ENCODE measurements at places on chromosomes 4 and X.

- DNase-seq, result no peak
These were observed 7.6 kb downstream of the L1CAM start for GRCh38 chrX:153878345-153878744.

DNA sequence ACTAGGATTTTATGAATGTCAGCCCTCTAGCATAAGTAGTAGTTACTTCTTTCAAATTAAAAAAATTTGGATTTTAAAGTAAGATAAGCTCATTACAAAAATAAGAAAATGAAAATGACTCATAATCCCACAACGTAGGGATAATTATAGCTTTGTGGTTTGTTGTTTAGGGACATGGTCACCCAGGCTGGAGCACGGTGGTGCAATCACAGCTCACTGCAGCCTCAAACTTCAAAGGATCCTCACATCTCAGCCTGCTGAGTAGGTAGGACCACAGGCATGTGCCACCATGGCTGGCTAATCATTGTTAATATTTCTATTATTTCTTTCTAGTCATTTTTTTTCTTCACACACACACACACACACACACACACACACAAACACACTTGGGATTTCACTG is 57.6 kb downstream of the PLAC1 start:
- DNase-seq, result no peak

GRCh38 chr4:53015681-53016080 is 153.6 kb downstream of the RASL11B start:
- DNase-seq, result no peak

GRCh38 chrX:110228453-110228852 is 89.4 kb downstream of the AMMECR1 start:
- no peak for DNase-seq

GRCh38 chr4:153645183-153645582 is 38.9 kb upstream of the TLR2 start:
- no peak for DNase-seq

- no peak for DNase-seq
These were observed 4.9 kb downstream of the GSX2 start for GRCh38 chr4:54104907-54105306.

GRCh38 chr4:186840771-186841301 is 117.2 kb upstream of the FAT1 start:
- no peak for DNase-seq

GRCh38 chr4:24805566-24805965 is 10.2 kb downstream of the SOD3 start:
- DNase-seq, result no peak

GRCh38 chr4:37964734-37965457 is 4.7 kb downstream of the PTTG2 start:
- no peak for DNase-seq

DNA sequence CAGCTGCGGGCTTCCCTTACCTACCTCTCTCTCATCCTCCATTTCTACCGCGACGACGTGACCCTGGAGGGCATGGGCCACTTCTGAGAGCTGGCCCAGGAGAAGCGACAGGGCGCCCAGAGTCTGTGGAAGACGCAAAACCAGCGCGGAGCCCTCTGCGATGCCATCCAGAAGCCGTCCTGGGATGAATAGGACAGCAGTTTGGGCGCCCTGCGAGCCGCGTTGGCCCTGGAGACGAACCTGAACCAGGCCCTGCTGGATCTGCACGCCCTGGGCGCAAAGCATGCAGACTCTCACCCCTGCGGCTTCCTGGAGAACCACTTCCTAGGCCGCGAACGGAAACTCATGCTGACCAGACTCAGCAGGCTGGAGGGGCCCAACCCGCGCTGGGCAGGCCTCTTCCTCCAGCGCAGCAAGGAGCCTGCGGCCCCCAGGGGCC is 52.7 kb upstream of the TMPRSS11F start:
- DNase-seq, result no peak

DNA sequence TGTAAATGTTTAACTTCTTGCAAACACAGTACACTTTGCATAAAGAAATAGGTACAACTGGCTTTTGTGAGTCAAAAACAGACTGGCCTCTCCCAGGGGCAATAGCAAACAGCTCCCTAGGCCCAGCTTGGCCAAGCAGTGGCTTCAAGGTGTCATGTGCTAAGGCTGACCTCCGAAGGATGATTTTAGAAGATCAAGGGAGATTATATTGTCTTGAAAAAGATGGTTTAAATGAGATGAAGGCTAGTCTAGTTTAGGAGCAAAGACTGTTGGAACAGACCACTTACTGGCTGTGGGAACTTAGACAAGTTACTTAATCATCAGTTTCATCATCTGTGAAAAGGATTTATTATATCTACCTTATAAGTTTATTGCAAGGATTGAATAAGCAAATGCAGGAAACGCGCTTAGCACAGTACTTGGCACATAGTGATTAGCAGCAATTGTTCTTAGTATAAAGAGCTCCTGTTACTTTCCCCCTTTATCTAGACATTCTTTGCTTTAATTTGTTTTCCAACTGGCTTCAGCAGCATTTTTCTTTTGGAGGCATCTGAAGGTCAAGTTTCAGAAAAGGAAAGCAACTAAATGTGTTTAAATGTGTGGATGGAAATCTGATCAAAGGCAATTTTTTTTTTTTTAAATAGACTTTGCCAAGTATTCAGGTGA is 17.2 kb downstream of the ANXA3 start:
- DNase-seq, result no peak

DNA sequence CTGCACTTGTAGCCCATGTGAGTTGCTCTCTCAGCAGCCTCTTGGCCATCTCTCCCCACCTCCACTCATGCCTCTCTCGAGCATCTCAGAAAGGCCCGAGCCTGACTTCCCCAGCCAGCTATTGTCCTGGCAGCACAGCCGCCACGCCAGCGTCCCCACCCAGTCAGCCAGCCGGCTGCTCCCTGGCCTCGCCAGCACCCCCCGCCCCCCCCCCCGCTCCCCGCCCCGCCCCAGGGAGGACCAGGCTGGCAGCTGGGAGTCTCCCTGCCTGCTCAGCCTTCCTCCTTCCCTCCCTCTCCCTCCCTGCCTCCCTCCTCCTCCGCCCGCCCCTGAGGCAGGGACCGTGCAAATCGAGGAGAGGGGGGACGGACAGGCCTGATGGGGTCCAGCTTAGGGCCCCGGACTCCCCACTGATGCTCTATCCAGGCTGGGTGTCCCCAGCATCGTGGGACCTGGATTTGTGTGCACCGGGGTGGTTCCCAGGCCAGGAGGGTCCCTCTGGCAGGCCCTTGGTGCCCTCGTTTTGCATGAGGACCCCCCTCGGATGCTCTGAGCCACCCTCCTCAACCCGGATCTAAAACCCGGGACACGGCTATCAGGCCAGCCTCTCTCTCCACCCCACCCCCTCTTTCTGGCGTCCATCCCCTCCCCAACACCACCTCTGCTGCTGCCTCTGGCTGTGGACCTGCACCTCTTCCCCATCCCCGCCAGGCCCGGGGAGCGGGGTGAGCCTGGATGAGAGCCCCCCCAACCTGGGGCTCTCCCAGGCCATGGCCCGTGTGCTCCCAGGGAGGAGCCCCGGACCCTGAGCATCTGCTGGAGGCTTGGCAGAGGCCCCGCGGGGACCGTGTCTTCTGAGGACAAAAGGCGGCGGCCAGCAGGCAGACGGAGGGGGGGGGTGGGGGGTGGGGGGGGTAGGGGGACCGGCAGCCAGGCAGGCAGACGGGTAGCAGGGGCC is at the start of gene GPR173:
TSS of gene GPR173 (plus strand) at position 621 of the 958 bp plus-strand sequence. CDS start 27,833 bp downstream, outside the sequence.
- no peak for DNase-seq

GRCh38 chr4:156931267-156931666 is 40.3 kb downstream of the PDGFC start:
- DNase-seq, result no peak

DNA sequence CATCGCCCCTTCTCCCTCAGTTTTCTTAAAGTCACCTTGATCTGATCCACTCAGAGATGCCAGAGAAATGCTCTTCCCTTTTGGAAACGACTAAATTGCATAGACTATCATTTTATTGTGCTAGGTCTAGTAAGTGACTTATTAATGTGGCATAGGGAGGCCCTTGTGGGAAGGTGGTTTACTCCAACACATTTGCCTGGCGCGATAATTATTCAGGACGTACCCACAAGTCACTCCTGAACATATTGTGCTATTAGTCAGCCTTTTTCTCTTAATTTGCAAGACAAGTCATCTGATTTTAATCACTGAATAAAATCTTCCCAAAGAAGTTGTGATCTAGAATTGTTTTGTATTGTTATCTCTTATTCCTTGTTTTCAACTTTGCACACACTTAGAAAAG is 7.6 kb downstream of the ENPEP start:
- DNase-seq, result no peak

DNA sequence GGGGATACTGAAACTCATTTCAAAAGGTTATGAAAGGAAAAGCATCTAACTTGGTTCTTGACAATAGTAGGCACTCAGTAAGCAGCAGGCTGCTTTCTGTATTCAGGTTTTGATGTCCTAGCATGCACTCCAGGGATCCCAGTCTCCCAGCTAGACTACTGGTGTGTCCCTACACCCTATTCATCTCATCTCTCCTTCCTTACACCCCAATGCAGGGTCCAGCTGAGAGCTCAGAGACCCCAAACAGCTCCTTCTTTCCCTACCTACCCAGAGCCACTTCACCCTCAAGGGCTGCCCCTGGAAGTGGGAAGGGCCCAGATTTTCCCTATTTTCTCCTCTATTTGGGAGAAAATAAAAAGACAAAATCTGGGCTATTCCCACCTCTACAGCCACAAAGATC is 1.6 kb upstream of the EFNB1 start:
- DNase-seq, result no peak

GRCh38 chr4:107893171-107894137 is 37.9 kb upstream of the CYP2U1 start:
- no peak for DNase-seq

GRCh38 chr4:30630431-30630830 is 89.7 kb upstream of the PCDH7 start:
- no peak for DNase-seq

DNA sequence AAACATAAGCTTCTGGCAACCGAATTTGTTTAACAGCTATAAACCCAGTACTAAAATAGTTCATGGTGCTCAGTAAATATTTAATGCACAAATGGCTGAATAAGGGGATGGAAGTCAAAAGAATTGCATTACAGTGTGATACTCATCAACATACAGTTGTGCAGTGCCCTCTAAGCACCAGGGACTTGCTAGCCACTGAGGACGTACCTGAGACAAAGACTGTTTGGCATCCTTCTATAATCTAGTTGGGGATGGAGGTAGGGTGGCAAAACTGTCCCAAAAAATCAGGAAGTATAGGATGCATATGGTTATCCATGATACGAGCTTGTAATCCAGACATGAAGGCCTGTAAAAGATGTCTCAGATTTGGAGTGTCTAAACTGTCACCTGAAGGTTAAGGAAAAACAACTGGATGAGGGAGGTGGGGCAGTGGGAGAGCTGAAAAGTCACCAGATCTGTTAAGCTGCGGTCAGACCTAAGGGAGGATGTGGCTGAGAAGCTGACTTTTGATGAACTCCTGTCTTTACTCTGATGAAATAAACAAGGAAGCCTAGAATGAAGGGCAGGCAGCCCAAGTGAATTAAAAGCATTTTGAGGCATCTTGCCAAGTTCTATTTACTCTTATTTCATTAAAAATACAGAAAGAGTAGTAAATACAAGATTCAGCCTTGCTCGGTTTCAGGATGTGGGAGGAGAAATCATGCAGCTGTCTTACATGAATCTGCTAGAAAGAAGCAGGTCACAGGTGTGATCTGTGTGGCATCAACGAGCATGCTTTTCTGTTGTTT is 12.0 kb upstream of the CD38 start:
- DNase-seq, result no peak

DNA sequence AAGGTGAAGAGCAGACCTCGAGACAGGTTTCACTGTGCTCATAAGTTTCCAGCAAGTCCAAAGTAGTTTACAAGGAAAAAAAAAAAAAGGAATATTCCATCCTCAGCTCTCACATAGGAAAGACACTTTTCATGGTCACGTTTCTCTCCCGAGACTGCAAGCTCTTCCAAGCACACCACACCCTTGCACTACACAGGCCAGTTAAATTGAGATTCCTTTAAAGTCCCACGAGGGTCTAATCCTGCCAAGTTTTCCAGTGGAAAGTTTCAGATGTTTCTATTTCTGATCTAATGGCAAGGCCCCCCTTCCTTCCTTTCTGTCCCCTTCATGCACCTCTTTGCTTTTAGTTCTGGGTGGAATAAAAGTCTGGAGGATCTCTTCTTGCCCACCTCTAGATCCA is 67.9 kb upstream of the PCDH19 start:
- no peak for DNase-seq

DNA sequence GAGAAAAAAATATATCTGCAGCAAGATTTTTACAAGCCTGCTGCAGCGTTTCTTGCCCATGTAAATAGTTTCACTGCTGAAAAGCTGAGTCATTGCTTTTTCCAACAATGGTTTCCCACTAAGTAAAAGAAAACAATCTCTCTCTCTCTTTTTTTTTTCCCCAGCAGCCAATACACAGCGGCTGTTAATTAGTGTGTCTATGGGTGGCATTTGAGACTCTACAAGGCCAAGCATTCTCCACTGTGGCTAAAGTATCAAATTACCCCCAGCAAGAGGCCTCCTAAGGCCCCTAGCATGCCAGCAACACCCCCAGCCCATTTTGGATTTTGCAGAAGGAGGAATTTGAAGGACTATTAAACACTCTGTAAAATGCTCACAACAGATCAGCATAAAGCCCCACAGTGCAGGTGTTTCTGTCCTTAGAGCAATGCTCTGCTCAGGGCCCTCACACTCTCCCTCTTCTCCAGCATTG is 837.4 kb downstream of the TRIML1 start:
- no peak for DNase-seq

GRCh38 chrX:101009090-101009489 is 39.6 kb downstream of the ARL13A start:
- no peak for DNase-seq

- DNase-seq, result no peak
These were observed 10.5 kb downstream of the CD99 start for GRCh38 chrX:2701600-2701999.

- no peak for DNase-seq
These were observed 41.3 kb downstream of the BCOR start for GRCh38 chrX:40056420-40056819.

- DNase-seq, result no peak
These were observed 56.0 kb downstream of the PDLIM5 start for GRCh38 chr4:94507708-94508107.

GRCh38 chrX:131746491-131746968 is 202.7 kb downstream of the OR13H1 start:
- peak; percentile 44 for DNase-seq

- DNase-seq, result no peak
These were observed 52.5 kb downstream of the PF4 start for GRCh38 chr4:73929278-73929677.

DNA sequence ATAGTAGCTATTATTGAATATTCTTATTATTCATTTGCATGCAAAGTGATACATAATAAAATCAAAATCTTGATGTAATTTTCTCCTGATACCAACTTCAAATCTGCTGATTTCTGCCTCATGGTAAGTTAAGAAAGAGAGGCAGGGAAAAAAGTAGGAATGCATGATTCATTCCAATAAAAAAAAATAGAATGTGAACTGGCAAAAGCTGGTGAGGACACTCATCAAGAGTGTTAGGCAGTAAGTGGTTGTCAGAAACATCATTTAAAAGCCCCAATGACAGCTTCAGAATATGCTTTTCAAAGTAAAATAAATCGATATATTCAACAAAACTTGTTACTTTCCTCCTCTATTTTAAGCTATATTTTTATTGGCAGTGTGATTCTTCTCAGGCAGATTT is 979.1 kb downstream of the TECRL start:
- no peak for DNase-seq
